Activated naive CD4-positive, alpha-beta T cell treated with Interleukin-2 at 50 U/mL for 16 hours (primary cell): ENCODE measurements at places on chromosomes 4 and X.
A peak's percentile ranks its signal among the peaks of the same experiment; 100 is the strongest.

GRCh38 chr4:108024085-108024877, 34.6 kb downstream of the HADH start:
- DNase-seq, result no peak

GRCh38 chr4:16027626-16028025, 56.2 kb downstream of the PROM1 start:
- no peak for DNase-seq

DNA sequence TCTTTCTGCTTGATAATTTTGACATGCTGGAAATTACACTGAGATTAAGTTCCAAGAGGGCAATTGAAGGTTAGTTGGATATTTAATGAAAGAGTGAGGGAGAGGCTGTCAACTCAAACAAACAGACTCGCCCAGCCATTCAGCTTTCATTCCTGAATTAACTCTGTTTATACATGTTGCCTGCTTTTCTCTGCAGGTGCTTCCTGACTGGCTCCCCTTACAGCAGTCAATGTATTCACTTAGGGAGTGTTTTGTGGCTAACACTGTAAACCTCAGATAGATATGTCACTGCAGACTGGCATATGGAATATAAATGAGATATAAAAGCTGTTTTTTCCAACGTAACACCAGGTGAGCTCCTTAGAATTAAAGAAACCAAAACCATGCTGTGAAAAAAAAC, 28.7 kb downstream of the TMPRSS11A start:
- no peak for DNase-seq

- no peak for DNase-seq
These were observed 23.9 kb downstream of the KLHL5 start for GRCh38 chr4:39085891-39086290.

DNA sequence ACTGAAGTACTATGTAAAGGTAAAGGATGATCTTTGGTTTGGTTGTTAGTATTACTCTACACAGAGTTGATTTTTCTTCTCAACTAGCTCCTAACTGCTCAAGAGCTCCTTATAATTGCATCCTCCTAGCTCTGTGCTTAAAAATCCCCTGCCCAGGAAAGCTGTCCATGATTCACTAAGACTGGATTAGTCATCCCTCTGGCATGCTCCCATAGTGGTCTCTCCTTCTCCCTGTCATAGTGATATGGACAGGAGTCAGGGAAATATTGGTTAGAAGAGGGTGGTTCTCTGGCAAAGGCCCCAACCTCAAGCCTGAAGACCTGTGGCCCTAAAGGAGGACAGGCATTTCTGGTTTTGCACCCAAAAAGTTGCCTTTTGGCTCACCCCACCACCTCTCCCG, 242.3 kb upstream of the KCNIP4 start:
- no peak for DNase-seq

- no peak for DNase-seq
These were observed 430.2 kb downstream of the FAT4 start for GRCh38 chr4:125744891-125745364.

DNA sequence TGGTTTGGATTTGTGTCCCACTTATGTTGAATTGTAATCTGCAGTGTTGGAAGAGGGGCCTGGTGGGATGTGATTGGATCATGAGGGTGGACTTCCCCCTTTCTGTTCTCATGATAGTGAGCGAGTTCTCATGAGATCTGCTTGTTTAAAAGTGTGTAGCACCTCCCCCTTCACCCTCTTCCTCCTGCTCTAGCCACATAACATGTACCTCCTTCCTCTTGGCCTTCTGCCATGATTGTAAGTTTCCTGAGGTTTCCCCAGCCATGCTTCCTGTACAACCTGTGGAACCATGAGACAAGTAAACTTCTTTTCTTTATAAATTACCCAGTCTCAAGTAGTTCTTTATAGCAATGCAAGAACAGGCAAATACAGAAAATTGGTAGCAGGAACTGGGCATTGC, 138.7 kb downstream of the INPP4B start:
- no peak for DNase-seq

- no peak for DNase-seq
These were observed 41.7 kb downstream of the VSIG4 start for GRCh38 chrX:65997978-65998717.

- no peak for DNase-seq
These were observed 228.9 kb downstream of the AFAP1 start for GRCh38 chr4:7710576-7711306.

DNA sequence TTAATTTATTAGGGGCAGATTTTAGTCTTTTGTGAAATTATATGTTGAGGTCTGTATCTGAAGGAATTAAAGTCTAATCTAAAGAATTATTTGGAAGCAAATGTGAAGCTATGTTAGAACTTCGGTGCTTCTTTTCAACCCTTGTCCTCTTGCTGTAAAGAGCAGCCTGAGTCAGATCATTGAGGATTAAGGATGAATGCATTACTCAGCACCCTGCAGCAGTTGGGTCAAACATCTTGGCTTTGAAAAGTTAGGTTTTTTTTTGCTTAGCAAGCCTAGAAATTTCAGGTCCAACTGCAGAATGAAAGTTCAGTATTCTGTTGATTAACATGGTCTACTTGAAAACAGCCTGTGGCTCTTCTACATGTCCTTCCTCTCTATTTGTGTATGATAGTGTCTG, 57.6 kb downstream of the SLC4A4 start:
- no peak for DNase-seq

- no peak for DNase-seq
These were observed 4.0 kb downstream of the PRPS1 start for GRCh38 chrX:107632346-107632745.

GRCh38 chrX:19350941-19351384, 7.2 kb downstream of the PDHA1 start:
- DNase-seq, result peak; percentile 7

- no peak for DNase-seq
These were observed 60.7 kb downstream of the PPP3CA start for GRCh38 chr4:101286663-101287062.

GRCh38 chrX:37476571-37477170, 94.8 kb upstream of the LANCL3 start:
- no peak for DNase-seq

DNA sequence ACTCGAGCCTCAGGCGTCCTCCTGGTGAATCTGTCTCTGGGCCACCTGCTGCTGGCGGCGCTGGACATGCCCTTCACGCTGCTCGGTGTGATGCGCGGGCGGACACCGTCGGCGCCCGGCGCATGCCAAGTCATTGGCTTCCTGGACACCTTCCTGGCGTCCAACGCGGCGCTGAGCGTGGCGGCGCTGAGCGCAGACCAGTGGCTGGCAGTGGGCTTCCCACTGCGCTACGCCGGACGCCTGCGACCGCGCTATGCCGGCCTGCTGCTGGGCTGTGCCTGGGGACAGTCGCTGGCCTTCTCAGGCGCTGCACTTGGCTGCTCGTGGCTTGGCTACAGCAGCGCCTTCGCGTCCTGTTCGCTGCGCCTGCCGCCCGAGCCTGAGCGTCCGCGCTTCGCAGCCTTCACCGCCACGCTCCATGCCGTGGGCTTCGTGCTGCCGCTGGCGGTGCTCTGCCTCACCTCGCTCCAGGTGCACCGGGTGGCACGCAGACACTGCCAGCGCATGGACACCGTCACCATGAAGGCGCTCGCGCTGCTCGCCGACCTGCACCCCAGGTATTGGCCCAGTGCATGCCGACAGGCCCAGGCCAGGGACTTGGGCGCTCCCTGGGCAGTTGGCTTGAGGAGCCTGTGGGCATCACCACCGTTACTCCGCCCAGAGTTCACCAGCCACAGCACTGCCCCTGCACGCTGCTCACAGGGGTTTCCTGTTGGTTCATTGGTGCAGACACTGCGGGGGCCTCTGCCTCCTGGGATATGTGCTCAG, 1.1 kb downstream of the GPR78 start:
- no peak for DNase-seq

GRCh38 chrX:142036116-142036515, 132.4 kb downstream of the MAGEC1 start:
- DNase-seq, result no peak

DNA sequence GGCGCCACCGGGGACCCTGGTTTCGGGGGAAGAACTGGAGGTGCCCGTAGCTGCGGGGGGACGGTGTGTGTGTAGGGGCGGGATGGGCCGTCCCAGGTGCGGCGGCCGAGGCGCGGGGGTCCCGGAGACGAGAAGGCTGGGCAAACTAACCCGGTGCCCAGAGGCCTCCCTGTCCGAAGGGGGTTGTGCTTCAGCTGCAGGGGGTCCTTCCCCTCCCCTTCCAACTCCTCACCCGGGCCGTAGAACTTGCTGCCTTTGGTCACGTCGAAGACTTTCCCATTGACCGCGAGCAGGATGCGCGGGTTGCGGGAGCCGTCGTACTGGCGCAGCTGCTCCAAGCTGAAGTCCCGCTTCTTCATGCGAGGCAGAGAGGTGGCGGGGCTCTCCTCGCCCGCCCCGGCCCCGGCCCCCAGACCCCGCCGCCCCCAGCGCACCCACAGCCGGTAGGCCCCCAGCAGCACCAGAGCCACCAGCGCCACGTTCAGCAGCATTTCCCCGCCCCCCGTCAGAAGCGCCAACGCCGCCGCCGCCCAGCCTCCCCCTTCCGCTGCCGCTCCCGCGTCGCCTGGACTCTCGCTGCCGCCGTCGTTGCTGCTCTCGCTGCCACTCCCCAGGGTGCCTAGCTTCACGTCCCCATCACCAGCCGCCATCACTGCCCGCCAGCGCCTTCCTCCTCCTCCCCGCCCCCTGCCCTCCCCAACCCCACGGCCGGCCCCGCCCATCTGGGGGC, at the start of gene PGRMC2:
Gene PGRMC2 (minus strand): TSS at position 673 of the 730 bp plus-strand sequence. CDS start 23 bp downstream, at position 650.
- DNase-seq, result no peak

DNA sequence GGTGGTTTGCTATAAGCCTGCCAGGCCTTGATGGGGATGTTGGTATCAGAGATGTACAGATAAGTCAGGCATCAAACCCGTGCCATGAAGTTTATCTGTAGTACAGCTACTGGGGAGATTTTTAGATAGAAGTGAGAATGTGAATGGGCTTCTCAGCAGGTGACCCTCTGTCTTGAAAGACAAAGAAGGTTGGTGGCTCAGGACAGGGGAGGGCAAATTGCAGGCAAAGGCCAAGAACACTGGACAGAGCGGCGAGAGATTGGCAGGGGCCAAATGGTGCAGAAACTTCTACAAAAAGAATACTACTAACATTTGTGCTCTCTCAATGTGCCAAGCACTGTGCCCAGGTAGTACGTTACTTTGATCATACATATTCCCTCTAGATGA, 1.9 kb upstream of the PIM2 start:
- no peak for DNase-seq

DNA sequence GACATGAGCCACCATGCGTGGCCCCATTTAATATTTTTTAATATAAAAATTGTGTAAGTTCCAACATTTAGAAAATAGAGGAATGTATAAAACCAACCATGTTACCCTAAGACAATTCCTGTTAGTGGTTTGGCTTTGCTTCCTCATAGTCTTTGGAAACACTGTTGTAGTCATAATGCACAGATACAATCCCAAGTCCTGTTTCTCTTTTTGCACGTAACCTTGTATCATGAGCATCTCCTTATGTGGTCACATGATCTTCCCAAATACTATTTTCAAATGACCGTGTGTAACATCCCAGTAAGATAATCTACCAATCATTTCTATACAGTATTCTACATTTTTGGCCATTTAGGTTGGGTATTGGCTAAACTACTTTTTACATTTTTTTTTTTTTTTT, 13.9 kb upstream of the RHOH start:
- no peak for DNase-seq

DNA sequence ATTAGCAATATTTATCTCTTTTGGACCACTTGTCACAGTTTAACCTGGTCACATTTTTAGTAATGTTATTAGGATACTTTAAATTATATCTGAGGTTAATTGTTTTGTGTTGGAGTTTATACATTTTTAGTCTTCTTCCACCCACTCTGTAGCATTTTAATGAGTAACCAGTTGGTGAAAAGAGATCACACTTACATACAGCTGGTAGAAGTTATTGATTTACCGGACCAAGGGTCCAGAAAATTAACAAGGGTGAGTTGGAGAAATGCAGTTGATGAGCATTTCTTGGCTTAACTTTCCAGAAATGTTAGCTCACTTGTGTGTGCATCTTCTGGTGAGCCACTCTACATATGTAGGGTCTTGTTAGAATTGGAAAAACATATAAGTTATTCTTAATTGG, 219.6 kb downstream of the GRXCR1 start:
- no peak for DNase-seq

- DNase-seq, result no peak
These were observed 158.8 kb downstream of the ADGRA3 start for GRCh38 chr4:22356987-22357596.

DNA sequence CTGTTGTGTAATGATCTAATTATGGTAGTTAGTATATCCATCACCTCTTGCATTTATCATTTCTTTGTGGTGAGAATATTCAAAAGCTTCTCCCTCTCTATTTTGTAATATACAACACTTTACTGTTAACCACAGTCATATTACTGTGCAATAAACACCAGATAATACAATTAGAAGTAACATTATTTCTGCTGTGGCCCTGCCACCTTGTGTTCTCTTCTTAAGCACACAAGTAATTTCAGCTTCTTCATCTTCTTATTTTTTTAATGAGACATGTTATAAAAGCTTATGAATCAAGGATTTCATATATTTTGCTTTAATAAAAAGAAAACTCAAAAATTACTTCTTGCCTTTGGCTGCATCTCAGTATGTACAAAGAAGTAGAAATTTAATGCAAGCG, 675.2 kb upstream of the INTU start:
- DNase-seq, result no peak

GRCh38 chrX:136028383-136028984, 43.2 kb downstream of the SLC9A6 start:
- DNase-seq, result no peak

GRCh38 chr4:26952891-26953290, 92.2 kb downstream of the STIM2 start:
- no peak for DNase-seq

- no peak for DNase-seq
These were observed 740.3 kb downstream of the CENPC start for GRCh38 chr4:66804979-66805378.

DNA sequence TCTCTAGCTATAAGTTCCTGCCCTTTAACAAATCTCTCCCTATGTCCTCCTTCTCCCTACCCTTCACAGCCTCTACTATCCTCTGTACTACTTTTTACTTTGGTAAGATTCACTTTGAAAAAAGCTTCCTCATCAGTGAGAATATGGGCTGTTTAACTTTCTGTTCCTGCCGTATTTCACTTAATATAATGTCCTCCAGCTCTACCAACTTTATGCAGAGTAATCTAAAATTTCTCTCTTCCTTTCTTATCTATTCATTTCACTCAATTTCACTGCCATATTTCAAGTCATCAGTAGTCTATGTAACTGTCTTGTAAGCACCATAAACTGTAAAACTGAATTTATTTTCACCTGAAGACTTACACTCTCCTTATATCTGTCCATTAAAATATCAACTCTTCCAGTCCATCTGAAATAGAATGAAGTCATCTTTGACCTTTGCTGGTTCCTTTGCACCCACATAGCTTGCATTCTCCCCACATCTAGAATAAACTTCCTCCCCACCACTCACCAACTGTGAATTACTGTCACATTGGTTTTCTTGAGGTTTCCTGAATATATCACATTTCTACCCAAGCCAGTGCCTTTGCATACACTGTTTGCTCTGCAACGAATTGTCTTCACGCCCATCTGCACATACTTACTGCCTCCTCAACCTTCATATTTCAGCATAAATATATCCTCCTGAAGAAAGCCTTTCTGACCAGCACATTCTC, 54.6 kb downstream of the ARAP2 start:
- no peak for DNase-seq
